Immature natural killer cell (primary cell): ENCODE measurements at places on chromosomes 1 and 21. TPM values are rescaled to one million over a fixed set of nuclear protein-coding genes. Genes with fewer than 3 reads are reported as not detected.

The GPATCH2 gene
- polyA plus RNA-seq = 4.6 TPM

The LCE2C gene
- polyA plus RNA-seq = not detected

The TMOD4 gene
- not detected for polyA plus RNA-seq

The SMCP gene
- not detected for polyA plus RNA-seq

The ASTN1 gene
- polyA plus RNA-seq = not detected

The AIM2 gene
- polyA plus RNA-seq = 1.1 TPM

The FCRL5 gene
- not detected for polyA plus RNA-seq

The OVAAL gene
- not detected for polyA plus RNA-seq

The BTBD8 gene
- polyA plus RNA-seq = 2.3 TPM

The KPRP gene
- not detected for polyA plus RNA-seq

The PDPN gene
- polyA plus RNA-seq = not detected

The PPIAL4G gene
- polyA plus RNA-seq = not detected

The SLAMF9 gene
- not detected for polyA plus RNA-seq
